ENCODE measurements at places on chromosomes 2 and 18.

DNA sequence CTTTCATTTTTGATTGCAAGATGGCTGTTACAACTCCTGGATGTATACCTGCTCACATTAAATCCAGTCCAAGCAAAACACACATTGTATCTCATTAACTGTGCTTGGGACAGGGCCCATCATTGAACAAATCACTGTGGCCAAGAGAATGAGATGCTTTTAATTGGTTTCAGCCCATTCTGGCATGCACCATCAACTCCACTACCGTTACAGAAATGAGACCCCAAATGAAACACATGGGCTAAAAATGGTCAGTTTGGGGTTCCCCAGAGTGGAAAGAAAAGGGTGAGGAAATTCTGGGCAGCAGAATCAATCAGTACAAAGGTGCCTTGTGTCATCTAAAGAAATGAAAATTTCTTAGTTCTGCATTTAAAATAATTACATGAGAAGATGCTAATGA is 52.7 kb downstream of the FAM171B start:
- no peak for DNase-seq

GRCh38 chr2:236120829-236121228 is 47.4 kb downstream of the GBX2 start:
- no peak for DNase-seq

DNA sequence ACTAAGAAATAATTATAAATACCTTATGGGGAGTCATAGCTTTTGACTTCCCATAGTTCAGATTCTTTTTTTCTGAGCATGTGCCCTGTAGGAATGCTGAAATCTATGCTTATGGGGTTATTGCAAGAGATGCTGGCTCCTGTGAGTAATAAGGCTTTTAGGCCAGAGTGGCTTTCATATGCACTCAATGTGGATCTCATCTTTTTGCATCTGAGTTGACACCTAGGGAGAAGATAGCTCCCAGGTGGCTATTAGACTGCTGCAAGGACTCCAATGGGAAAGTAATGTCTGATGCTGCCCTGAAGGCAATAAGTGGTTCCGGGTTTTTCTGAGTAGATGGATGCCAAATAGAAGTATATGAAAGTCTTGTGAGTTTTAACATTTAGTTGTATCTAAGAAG is 21.0 kb downstream of the DNAH6 start:
- no peak for DNase-seq

DNA sequence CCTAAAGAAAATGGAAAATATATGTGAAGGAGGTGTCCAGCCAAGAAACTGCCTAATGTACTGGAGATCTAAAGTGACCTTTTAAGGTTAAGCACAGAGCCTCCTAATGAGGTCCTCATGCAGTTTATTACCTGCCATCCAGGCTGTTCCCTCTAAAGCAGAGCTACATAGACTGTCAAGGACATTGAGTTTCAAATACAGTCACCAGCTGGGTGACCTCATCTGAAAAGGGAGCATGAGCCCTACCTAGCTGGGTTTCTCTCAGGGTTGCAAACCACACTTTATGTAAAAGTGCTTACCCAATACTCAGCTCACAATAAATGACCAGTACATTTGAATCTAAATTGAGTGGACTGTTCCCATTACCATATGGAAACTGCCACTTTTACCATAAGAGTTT is 65.4 kb upstream of the CTNNA2 start:
- no peak for DNase-seq

GRCh38 chr2:129894616-129895015 is 84.8 kb upstream of the RAB6C start:
- DNase-seq, result no peak

DNA sequence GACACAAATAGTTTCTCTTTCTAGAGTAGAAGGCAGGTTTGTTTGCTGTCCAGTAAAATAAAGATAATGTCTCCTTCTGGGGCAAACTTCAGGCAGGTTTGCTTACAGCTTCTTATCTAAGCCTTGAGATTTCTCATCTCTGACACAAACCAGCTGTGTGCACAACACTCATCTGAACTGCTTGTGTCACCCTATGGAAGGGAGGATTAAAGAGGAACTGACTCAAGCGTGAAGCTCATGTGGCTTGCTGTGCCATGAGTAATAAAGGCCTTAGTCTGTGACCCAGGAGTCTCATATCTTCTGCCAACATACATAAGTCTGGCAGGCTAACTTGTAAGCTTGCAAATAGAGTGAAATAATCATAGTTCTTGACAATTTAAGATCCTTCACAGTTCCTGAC is 24.2 kb upstream of the CPO start:
- DNase-seq, result no peak

DNA sequence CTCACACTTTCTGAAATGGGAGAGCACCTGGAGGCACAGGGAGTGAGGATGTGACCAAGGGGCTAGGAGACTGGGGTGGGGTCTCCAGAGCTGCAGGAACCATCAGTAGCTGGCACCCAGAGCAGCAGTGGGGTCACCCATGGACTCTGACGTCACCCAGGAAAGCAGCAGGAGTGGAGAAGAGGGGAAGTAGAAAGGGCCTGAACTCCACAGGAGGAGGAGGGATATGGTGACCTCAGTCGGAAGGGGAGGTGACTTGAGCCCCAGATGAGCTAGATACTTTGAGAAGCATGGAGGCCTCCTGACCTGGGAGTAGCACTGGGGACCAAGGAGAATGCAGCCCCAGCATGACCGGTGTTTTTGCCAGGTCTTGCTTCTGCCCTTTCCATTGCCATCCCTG is 8.8 kb downstream of the NMUR1 start:
- DNase-seq, result no peak

GRCh38 chr18:37483221-37483971 is 82.2 kb downstream of the CELF4 start:
- no peak for DNase-seq

- no peak for DNase-seq
Observed at GRCh38 chr2:23649819-23650218, 264.8 kb downstream of the KLHL29 start.

DNA sequence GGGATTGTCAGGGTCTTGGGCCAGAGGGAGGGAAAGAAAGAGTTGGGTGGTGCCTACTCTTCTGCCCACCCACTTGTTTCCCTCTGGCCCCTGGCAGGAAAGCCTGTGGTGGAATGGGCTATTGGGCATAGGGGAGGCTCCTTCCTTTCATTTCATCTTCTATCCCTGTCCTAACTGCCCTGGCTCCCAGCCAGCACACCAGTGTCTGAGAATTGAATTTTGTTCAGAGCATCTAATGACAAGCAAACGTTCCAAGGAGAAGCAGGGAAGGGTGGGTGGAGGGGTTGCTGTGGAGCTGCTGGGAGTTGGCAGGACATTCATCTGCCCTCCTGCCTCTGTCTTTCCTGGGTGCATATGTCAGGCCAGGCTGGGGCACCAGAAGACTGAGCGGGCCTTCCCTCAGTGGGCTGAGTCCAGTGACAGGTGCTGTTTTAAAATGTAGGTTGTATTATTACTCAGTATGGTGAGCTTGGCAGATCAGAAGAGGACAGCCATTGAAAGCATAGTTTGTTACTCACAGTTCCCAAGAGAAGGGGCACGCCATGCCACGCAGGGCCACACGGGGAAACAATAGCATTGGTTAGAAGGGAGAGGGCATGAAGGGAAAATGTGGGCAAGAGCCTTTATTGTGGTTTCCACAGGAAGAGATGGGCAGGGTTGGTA is 171.9 kb downstream of the ACOXL start:
- no peak for DNase-seq

DNA sequence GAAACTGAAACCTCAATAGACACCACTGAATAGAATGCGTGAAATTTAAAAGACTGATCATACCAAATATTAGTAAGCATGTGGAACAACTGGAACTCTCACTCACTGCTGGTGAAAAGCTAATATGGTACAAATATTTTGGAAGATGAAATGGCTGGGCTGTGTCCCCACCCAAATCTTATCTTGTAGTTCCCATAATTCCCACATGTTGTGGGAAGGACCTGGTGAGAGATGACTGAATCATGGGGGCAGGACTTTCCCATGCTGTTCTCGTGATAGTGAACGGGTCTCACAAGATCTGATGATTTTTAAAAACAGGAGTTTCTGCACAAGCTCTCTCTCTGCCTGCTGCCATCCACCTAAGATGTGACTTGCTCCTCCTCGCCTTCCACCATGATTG is 32.0 kb upstream of the MYCN start:
- DNase-seq, result no peak

- DNase-seq, result no peak
Observed at GRCh38 chr18:76923485-76924085, 101.2 kb downstream of the ZNF236 start.

- no peak for DNase-seq
Observed at GRCh38 chr2:172129404-172129803, 26.7 kb upstream of the DLX2 start.

DNA sequence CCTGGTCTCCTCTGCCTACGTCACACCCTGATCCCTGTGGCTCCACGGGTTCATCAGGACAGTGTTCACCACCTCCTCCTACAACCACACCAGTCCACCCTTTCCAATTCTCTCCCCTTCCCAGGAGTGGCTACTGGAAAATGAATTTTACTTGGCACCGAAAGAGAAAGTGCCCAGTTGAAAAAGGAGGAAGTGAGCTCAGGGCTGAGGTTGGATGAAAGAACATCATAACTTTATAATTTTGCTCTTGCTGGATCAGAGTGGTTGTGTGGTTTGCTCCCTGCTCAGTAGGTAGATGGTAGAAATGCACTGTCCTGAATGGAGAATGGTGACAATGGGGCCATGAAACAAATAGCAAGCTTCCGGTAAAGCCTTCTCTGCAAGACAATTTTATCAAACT is 140.3 kb upstream of the DDX18 start:
- DNase-seq, result no peak

GRCh38 chr2:209499069-209499468 is 75.2 kb downstream of the MAP2 start:
- DNase-seq, result no peak

- no peak for DNase-seq
Observed at GRCh38 chr2:113407446-113408099, 29.9 kb upstream of the ZNG1B start.

- no peak for DNase-seq
Observed at GRCh38 chr2:234164493-234165413, 114.3 kb downstream of the SPP2 start.

DNA sequence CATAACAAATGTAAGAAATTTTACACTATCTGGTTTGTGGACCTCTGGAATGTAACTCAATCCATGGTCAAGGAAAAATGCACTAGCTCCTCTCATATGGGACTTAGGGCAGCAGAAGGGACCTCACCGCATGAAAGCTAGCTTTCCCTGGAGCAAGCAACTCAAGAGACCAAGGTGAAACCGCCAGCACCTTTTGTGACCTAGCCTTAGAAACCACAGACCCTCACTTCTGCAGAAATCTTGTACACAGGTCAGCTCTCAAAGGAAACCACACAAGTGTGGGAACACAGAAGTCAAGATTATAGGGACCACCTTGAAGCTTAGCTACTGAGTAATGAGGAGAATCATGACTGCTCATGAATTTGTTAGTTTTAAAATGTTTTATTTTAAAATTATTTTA is 222.5 kb downstream of the DLGAP1 start:
- DNase-seq, result no peak

- no peak for DNase-seq
Observed at GRCh38 chr2:223166983-223167650, 115.1 kb downstream of the KCNE4 start.

DNA sequence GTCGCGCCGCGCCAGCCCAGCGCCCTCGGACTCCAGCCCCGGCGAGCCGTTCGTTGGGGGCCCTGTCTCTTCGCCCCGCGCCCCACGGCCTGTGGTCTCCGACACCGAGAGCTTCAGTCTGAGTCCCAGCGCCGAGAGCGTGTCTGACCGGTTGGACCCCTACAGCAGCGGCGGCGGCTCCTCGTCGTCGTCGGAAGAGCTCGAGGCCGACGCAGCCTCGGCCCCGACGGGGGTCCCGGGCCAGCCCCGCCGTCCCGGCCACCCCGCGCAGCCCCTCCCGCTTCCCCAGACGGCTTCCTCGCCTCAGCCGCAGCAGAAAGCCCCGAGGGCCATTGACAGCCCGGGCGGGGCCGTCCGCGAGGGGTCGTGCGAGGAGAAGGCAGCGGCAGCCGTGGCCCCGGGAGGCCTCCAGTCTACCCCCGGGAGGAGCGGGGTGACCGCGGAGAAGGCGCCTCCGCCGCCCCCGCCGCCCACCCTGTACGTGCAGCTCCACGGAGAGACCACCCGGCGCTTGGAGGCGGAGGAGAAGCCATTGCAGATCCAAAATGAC is 1.4 kb downstream of the PHLPP1 start:
- DNase-seq, result no peak

DNA sequence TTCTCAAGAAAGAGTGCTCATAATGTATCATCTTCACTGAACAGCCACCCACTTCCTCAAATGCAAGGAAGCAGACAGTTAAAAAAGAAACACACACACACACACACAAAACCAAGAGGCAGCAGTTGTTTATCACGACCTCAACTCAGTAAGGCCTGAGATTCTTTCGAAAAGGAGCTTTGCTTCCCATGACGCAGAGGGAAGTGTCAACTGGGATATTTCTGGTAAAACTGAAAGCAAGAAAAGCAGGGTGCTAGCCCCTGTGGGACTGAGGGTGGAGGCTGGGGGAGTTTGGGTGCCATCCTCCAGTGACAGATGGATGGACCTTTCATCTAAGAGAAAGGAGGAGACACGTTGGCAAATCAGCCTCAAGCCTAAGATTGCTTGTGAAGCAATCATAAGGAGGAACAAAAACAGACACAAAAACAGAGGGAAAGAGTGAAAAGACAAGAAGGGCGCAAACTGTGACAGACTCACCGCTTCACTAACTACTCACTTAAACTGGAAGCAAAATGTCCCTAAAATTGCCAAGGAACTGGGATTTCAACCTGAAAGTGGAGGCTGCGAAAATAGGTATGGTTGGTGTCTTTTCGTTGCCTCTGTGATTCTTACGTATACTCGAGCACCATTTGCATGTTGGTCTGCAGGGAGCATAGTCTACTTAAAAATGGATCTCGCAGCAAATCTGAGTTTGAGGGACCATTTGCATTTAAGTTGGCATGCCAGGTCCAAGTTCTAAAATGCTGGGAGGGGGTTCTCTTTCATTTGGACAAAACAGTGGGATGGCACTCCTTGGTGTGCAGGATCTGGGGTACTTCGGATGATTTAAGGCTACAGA is at the start of gene ARHGAP25:
Gene ARHGAP25 (plus strand): TSS at position 124 of the 838 bp plus-strand sequence. CDS start 389 bp downstream, at position 513.
- no peak for DNase-seq

DNA sequence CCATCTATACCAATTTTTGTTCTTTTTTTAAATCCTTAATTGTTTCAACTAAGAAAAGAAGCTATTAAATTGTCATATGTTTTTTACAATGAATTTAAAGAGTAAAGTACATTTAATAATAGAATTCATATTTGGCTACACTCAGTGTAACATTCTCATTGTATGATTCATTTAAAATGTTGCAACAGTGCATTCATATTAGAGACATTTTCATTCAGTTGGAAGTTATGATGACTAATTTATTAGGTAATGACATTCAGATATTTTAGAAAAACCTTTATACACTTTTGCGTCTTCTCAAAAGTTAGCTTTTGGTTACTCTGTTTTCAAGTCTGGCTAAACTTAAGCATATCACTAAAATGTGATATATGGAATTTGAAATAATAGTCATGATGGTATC is 887.5 kb upstream of the NRXN1 start:
- DNase-seq, result no peak

- no peak for DNase-seq
Observed at GRCh38 chr2:88729061-88729745, 37.7 kb downstream of the RPIA start.
